Skeletal muscle cell (primary cell): ENCODE measurements at places on chromosomes 7 and 10.

DNA sequence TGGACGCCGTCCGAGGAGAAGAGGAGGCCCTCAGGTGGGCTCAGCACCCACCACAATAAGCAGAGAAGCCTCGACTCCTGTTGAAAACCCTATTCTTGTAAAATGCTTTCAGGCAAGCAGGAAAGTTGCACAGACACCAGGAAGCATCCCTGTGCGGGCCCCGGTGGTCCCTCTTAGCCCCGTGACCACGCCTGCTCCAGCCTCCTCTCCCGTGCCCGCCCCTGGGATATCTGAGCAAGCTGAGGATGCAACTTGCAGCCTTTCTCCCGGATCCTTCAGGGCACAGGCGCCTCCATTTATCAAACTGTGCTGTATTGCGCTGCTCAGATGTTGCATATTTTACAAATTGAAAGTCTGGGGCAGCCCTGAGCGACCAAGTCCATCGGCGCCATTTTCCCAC is 72.7 kb downstream of the CFAP46 start:
- DNase-seq = no peak

DNA sequence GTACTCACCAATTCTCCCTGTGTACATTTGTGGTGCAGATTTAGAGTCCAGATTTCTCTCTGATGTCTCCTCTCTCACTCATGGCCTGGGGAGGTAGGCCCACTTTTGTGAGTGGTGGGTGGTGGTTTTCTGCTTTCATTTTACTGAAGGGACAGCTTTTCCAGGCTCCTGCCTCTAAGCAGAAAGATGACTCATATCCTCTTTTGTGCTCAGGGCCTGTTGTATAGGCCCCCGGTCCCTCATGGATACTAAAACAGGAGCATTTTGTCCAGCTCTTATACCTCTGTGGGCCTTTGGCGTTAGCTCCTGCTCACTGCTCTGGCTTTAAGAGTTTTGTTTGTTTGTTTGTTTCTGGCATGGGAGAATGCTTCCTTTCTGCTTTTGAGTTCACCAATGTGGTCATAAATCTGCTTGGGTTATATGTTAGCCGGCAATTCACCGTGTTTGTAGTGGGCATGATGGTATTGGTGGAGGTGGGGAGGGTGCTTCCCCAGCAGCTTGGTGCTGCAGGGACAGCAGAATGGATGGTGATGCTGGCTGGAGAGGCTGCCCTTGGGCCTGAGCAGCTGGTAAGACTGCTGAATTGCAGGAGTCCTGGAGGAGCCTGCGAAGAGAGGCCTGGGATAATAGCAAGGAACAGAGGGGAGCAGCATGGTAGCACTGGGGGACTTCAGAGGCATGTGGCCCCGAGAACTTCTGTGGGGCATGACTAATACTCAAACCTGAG is 468.7 kb downstream of the RPS24 start:
- DNase-seq = no peak

DNA sequence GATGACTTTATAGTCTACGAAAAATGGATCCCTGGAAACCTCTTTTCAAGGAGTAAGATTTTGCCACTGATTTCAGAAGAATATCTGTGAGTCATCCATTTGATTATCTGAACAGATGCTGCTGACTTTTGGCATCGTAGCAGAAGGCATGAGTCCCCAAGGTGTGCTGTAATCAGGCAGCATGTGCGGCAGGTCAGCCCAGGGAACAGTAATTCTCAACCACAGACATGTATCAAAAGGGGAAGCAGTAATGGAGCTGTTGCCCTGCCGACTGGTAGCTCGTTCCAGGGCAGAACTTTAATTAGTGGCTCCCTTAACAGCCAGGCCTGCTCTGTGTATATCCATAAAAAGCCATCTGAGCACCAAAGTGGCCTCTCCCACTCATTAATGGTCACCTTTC is 5.7 kb upstream of the VWC2 start:
- no peak for DNase-seq

GRCh38 chr7:7918736-7919448 is 49.7 kb upstream of the GLCCI1 start:
- DNase-seq = no peak

DNA sequence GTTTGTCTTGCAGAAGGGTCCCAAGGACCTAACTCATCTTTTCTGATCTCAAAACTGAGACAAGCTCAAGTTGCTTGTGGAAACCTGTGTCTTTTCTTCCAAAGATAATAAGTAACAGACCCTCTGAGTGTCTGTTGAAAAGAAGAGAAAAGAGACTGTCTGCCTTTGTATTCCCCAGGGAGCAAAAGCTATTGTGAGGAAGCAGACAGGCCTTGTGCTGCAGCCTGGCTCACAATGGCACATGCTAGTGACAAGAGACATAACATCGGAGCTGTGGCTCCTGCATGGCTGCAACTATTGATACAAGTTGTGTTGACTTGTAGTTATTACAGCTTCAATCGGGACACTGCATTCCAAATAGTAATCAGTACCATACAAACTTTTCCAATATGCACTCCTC is 202.9 kb downstream of the DKK1 start:
- DNase-seq = no peak
